IMR-90 (cell line): ENCODE measurements at places on chromosomes 3 and 15. TPM values are rescaled to one million over a fixed set of nuclear protein-coding genes. Genes with fewer than 3 reads are reported as not detected.

TRPM7 gene
- 27.8 and 49.4 TPM in 2 replicates for total RNA-seq

- H3K27ac ChIP-seq: peak overlapping the region; percentile 84; the same call in 1 of the 2 replicates
- no peaks in the 10 kb centered on the region for H3K27me3 ChIP-seq
- no peak overlapping the region for H3K4me3 ChIP-seq
- DNase-seq: peak; percentile 90
Measured at GRCh38 chr3:172135820-172136219, 96.4 kb downstream of the FNDC3B start.

DNA sequence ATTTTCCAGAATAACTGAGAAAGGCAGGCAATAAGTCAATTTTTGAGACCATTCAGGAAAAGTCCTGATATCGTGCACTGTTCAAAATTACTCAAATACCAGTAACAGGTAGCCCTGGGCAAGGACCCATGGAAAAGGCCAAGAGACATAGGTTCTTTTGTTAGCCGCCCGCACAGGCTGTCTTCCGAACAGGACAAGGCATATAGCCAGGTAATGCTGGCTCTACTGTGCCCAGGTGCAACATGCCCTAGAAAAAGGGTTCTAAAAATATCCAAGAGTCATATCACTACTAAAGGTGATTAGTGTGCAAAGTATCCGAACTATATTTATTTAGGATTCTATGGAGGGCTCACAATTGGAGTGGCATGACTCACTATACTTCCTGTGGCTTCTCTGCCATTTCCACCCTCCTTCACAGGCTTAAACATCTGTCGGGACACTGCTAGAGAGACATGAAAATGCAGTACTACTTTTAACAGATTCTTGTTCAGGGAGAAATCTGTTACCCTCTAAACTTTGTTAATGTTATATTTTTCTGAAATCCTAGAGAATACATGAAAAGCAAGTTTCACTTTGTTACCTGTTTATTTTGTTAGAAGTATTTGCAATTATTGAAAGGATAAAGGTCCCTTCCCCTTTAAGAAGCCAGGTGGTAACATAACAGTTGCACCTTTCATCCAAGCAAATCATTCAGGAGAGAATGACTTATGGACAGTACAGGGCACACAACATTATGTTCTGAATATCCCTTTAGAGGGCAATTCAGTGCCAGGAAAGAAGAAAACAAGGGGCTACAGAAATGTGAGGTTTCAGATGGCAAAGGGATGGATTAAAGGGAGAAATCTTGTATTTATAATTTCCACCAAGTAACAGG lies 293.3 kb upstream of the THBS1 start:
- no peaks in the 10 kb centered on the region for H3K27me3 ChIP-seq
- peak; percentile 73 for DNase-seq
- no peaks in the 10 kb centered on the region for H3K36me3 ChIP-seq
- H3K4me3 ChIP-seq: no peak overlapping the region

CD80 gene
- total RNA-seq: not detected in 2 replicates

- H3K27me3 ChIP-seq: peaks cover 3% of the 10 kb centered on the region
- no peak overlapping the region for H3K4me3 ChIP-seq
- H3K27ac ChIP-seq: no peak overlapping the region
- no peaks in the 10 kb centered on the region for H3K36me3 ChIP-seq
Measured at GRCh38 chr3:184110316-184110725, 13.5 kb downstream of the HTR3E start.

DNA sequence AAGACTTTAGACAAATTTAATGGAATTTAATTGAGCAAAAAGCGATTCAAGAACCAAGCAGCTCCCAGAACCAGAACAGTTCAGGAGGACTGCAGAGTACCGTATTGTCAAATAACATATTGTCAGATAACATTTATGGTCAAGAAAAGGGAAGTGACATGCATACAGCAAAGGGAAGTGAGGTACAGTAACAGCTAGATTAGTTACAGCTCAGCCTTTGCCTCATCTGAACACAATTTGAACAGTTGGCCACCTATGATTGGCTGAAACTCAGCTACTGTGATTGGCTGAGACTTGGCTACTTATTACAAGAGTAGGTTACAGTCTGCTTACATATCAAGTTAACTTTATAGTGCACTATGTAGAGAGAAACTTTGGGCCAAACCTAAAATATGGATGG lies 21.9 kb downstream of the ZFAND6 start:
- H3K27ac ChIP-seq: no peak overlapping the region
- H3K27me3 ChIP-seq: no peaks in the 10 kb centered on the region
- no peak overlapping the region for H3K4me3 ChIP-seq
- H3K36me3 ChIP-seq: peaks cover 5% of the 10 kb centered on the region
- no peak for DNase-seq

GRCh38 chr15:72074335-72075060 lies 43.5 kb downstream of the MYO9A start:
- H3K27me3 ChIP-seq: no peaks in the 10 kb centered on the region
- H3K36me3 ChIP-seq: no peaks in the 10 kb centered on the region
- no peak overlapping the region for H3K4me3 ChIP-seq
- no peak for DNase-seq
- no peaks in the 10 kb centered on the region for H3K4me1 ChIP-seq

DNAH12 gene
- total RNA-seq: under 0.01 TPM in 2 replicates

PLA2G4D gene
- total RNA-seq: not detected in 2 replicates

DNA sequence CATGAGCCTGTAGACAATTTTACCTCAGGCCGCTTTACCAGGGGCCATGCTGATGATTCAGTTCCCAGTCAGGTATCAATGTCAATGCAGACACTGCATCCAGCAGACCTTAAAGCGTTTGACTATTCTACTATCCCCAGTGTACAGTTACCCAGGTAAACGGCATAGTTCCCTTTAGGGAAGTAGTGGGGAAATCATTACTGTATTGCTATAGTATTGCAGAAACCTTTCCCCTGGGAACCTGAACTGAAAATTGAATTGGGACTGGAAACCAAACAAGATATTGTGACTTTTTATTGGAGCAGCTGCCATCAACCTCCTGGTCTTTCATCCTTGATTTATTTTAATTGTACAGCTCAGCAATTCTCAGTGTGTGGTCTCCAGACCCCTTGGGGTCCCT lies 6.6 kb upstream of the INAFM2 start:
- no peak for DNase-seq
- no peaks in the 10 kb centered on the region for H3K36me3 ChIP-seq
- no peak overlapping the region for H3K27ac ChIP-seq
- H3K4me1 ChIP-seq: no peaks in the 10 kb centered on the region
- peaks cover 29% of the 10 kb centered on the region for H3K27me3 ChIP-seq
